ENCODE measurements at places on chromosomes 16 and 17.

- DNase-seq: no peak
These were observed 2.6 kb upstream of the TSPOAP1 start for GRCh38 chr17:58330997-58331814.

DNA sequence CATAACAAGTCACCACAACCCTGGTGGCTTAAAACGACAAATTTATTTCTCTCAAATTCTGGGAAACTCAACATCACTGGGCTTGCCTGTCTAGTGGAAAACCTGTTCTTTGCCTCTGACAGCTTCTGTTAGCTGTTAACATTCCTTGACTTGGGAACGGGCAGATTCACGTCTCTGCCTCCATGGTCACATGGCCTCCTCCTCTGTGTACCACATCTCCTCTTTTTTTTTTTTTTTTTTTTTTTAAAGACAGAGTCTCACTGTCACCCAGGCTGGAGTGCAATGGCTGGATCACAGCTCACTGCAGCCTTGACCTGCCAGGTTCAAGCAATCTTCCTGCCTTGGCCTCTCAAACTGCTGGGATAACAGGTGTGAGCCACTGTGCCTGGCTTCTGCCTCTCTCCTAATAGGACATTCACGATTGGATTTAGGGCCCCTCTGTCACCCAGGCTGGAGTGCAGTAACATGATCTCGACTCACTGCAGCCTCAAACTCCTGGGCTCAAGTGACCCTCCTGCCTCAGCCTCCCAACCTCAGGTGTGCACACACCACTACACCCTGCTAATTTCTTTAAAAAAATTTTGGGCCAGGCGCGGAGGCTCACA is 11.7 kb upstream of the LLGL1 start:
- no peak for DNase-seq

GRCh38 chr17:55433629-55434422 is 12.2 kb upstream of the MMD start:
- peak; percentile 93 for DNase-seq

DNA sequence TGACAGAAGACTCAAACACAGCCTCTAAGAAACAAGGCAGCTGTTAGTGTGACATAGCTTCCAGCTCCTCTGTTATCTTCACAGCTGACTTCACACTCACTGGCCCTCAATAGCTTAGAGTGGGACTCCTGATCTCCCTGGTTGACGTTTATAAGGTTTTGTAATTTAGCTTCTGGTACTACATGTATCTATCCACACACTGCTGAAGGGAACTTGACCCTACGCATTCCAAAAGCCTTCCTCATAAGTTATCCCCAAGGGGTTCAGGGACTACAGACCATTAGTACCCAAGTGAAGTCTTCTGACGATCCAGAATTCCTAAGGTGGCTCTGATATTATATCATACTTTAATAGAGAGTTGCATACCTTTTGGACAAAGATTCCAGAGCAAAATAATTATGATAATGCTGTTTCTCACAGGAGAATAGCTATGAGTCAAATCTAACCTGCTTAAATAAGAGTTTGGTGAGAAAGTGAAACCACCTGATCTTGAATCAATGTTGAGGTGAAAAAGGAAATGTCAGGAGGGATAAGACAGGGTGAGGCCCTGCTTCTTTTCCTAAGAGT is 14.5 kb downstream of the ACACA start:
- DNase-seq: peak; percentile 71

- peak; percentile 99 for DNase-seq
These were observed 93.4 kb upstream of the TNRC6A start for GRCh38 chr16:24635900-24636610.

DNA sequence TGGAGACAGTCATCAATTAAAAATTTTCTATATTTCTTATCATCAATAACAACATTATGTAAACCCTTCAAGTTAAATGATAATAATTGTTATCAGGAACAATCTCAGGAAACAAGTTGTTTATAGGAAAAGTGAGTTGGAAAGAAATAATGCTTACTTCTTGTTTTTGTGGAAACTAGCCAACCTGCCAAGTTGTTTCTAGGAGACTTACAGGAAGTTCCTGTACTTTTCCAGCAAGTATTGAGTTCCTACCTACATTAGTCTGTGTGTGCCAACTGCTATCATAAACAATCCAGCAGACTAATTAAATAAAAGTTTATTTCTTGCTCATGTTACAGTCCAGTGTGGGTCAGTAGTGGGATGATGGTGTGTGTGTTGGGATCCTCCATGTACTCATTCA is 1.6 kb upstream of the CCL14 start:
- no peak for DNase-seq

GRCh38 chr16:71443714-71444113 is 1.9 kb upstream of the TLE7 start:
- DNase-seq: no peak

DNA sequence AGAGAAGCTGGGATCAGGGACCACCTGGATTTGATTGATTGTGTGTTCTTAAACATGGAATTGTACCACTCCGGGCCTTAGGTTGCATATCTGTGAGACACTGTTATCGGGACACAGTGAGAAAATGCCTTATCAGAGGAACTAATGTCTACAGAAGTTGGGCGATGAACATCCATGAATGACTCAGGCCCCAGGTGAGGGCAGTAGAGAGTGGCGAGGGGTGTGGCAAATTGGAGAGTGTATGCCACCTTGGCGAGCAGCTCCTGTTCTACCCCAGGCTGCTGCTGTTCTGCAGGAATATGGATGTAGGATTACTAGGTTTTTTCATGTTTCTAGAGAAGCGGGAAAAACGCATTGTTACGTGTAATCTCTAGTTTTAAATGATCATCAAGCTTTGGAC is 38.8 kb downstream of the CLEC16A start:
- no peak for DNase-seq

Measured in AG10803 (cell line).